ENCODE measurements at places on chromosomes 3 and 15.

- no peak for DNase-seq
These were observed 22.6 kb upstream of the MTMR10 start for GRCh38 chr15:31013863-31014607.

GRCh38 chr3:143529018-143529478 is 319.2 kb downstream of the SLC9A9 start:
- DNase-seq, result no peak

DNA sequence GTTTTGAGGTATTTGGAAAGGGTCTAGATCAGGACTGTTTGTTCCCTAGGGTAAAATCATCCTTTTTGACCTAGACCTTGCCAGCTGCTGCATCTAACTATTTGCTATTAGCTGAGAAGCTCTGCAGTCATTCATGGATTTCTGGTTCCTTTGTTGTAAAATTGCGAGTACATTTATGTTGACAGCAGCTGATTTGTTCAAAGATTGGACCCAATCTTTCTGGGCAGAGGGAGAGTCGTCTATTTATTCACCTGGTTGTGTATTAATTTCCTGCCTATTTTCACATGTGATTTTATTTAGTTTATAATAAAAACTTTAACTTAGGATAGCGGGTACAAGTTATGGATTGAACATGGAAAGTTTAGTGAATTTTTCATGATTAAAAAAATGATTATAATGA is 236.3 kb downstream of the CNTN4 start:
- no peak for DNase-seq

DNA sequence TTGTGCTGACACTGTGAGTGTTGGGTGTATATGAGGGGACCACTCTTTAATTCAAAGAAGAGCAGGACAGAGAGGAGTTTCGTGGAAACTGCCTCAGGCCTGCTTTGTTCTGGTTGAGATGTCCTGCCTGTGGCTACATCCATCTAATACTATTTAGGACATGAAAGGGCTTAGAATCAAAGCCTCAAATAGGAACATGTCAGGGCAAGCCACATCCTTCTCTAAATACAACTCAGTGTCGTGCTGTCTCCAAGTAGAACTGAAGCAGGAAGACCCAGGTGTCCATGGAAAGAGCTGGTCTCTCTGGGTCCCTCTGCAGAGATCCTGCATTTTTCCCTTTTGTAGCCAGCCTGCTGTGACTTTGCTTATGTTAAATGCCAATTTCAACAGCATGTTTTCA is 156.2 kb upstream of the UMPS start:
- no peak for DNase-seq

- no peak for DNase-seq
These were observed 61.4 kb upstream of the TRPM1 start for GRCh38 chr15:31162721-31163510.

DNA sequence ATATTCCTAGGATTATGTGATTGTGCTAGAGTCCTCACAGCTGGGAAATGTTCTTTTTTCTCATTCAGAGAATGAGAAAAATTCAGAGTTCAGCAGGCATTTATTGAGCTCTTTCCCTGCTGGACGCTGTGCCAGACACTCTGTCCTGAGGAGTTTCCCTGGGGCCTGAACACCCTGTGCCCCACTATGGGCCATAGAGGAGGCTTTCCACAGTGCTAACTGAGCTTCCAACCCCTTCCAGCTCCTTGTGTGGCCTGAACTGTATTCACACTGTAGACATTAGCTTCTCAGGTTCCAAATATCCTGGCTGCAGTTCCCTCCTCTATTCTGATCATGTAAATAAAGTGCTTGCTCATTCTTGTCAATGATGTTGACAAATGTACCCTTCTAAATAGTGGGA is 10.0 kb downstream of the ABHD2 start:
- no peak for DNase-seq

DNA sequence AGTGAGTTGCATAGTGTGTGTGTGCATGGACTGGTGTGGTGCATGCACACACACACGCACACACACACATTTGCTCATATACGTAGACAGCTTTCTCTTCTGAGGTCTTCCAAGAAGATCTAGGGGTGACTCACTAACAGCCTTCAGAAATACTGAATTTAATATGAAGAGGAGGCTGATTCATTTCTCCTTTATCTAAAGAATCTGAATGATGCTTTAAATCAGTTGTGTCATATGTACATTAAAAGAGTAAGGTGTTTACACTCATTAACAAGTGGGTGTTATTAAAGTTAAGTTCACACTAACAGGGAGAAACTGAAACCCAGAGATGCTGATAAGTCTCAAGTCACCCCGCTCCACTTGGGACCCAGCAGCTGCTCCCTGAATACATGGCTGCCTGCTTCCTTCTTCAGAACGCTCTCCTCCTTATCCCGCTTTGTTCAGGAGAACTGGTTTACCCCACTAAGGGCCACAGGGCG is 22.0 kb downstream of the TMPRSS7 start:
- no peak for DNase-seq

GRCh38 chr3:79257791-79258190 is 510.0 kb downstream of the ROBO1 start:
- no peak for DNase-seq

DNA sequence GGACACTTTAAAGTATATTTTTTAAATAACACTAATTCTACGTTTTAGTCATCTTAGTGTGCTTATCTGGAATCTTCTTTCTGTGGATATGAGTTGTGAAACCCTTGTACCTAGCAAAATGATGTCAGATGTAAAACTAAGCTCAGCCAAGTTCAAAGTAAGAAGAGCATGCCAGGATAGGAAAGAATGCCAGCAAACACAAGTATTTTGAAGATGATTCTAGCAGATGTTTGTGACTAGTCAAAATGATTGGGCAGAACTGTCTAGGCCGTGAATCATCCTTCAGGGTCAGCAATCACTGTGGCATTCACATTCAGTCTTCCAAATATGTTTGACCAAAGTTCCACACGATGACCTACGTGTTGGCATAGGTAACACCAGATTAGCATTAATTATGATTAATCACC is 5.4 kb upstream of the PLOD2 start:
- DNase-seq, result no peak

DNA sequence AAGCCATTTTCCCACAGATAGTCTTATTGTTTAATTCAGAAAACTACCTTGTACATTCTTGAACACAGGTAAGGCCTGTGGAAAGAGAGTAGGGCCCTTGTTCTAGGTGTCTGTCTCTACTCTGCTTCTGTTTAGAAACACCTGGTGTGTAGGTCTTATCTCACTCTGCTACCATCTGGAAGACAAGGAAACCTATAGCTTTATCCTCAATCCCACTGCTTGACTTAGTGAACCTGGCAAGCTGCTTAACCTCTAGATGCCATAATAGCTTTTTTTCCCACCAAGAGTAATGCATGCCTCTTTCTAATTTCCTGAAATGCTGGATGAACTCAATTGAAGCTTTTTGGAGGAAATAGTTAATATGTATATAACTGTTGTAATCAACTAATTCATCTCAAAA is 82.6 kb upstream of the RAP2B start:
- DNase-seq, result no peak

GRCh38 chr3:33146791-33147445 is 33.1 kb downstream of the CRTAP start:
- DNase-seq, result no peak

GRCh38 chr3:19547665-19548464 is 386.2 kb downstream of the EFHB start:
- no peak for DNase-seq

DNA sequence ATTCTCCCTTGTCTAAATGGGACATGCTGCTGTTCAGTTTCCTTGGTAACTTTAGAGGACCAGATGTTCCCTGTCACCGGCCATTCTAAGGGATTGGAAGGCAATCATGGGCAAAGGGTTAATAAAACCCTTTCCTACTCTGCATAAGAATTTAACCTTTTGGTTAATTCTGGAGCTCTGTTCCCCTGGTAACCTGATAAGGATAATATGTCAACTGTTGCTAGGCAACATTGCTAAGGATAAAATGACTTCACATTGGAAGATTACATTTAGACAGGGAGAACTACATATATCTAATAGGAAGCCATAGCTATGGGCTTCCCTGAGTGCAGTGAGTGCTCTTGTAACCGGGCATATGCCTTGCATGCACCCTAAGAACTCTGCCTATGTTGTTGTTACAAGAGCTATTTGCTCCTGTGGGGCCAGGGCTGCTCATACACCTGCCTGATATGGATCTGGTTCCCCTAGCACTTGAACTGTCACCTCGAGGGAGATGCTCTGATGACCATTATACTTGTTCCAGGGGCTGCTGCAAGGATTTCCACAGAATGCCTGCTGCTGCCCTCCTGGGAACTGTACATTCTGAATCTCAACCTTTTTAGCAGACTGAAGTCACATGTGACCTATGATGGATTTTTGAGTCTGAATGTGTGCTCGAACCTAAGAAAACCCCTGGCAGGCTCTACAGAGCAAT is 326.3 kb upstream of the PDZRN3 start:
- peak; percentile 25 for DNase-seq

DNA sequence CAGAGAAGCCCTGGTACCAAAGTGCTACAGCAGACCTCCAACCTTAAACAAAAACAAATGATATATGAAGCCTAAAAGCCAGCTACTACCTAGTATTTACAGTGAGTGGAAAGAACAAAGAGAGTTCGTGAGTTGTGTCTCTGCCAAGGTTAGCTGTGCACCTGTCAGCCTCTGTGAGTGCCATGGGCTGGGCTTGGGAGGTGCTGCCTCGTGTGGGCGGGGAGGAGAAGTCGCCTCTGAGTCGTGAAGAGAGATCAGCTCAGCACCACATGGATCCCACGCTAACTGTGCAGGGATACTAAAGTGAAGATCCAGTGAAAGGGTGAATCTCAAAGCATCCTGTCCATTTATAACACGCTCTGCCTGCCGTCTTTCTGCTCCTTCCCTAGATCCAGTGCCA is 101.9 kb downstream of the CHDH start:
- no peak for DNase-seq

GRCh38 chr15:48643206-48643605 is 2.3 kb downstream of the FBN1 start:
- no peak for DNase-seq

DNA sequence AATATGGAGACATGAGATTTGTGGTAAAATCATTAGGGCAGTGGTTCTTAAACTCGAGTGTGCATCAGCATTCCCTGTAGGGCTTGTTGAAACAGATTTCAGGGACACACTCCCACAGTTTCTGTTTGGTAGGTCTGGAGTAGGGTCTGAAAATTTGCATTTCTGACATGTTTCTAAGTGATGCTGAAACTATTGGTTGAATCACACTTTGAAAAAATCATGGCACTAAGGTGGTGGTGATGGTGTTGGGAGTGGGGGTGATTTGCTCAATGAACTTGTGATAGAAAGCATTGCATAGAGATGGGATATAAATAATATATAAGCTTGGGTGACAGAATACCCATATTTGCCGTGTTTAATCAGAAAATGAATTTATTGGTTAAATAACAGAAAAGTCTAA is 11.3 kb downstream of the MITF start:
- DNase-seq, result no peak

DNA sequence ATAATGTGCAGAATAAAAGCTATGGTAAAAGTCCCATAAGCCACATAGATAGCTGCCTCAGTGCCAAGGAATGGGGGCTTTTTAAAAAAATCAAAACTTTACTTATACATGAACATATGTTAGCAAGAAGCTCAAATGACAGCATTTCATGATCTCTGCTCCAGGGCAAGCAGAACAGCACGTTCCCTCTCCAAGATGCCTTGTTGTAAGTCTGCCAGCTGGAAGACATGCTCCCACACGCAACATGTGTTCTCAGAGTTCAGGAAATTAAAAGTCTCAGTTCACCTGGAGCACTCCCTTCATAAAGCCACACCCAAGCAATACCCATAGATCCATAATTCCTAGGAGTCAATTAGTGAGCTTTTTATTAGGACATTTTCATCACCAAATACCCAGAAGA is 52.2 kb downstream of the ABI3BP start:
- no peak for DNase-seq

DNA sequence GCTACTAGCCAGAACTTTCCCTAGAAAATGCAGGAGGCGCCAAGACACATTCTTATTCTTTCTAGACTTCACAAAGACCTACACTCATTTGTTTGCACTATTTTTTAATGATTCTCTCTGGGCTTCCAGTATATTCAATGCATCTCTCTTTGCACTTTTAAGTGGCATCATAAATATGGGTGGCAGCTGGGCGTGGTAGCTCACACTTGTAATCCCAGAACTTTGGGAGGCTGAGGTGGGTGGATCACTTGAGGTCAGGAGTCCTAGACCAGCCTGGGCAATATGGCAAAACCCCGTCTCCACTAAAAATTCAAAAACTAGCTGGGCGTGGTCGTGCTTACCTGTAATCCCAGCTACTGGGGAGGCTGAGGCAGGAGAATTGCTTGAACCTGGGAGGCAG is 5.6 kb upstream of the GCNT3 start:
- DNase-seq, result no peak

DNA sequence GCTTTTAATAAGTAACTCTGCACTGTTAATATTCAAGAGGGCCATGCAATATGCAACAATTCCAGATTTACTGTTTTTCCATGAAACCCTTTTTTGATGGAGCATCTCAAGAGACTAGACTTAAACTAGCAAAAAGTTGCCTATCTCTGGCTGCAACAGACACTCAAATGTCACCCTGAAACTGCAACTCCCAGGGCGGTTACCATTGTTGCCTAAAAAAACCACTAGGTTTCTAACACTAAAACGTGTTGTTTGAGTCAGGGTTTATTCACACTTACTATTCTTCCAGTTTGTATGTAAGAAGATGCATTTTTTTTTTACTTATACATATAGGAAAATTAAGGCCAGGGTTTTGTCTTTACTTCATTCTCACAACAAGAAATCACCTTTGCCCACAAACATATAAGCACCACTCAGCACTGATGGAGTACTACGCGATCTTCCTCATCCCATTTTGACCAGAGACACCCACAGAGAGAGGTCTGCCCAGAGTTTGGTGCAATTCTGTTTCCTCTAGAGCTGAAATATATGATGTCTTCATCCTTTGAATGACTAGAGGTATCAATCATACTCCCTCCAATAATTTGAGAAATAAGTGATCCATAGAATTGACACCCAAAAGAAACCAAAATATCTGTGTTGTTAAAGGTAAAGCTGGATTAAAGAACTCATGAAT is 124.0 kb upstream of the SNTN start:
- DNase-seq, result no peak

DNA sequence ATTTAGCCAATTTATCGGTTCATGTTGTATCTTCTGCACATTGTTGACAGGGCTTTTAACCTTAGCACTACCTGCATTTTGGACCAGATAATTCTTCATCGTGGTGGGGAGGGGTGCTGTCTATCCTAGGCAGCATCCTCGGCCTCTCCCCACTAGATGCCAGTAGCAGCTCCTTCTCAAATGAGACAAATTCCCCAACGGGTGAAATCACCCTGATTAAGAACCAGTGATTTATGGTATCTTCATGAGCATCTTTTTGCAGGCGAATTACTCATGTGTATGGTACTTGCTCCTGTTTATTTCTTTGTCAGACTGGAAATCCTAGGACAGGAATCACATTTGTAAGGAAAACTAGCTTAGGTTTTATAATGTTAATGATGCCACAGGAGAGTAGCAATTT is 68.0 kb downstream of the C3orf70 start:
- DNase-seq, result no peak

- DNase-seq, result no peak
These were observed 161.5 kb upstream of the KBTBD8 start for GRCh38 chr3:66836363-66837152.

- no peak for DNase-seq
These were observed 32.3 kb downstream of the SRP14 start for GRCh38 chr15:40006646-40007045.

GRCh38 chr3:157130467-157131251 is 29.3 kb downstream of the CCNL1 start:
- no peak for DNase-seq

Measured in left renal cortex interstitium (tissue), 4 donors.